ENCODE measurements at places on chromosomes 1 and 21.

DNA sequence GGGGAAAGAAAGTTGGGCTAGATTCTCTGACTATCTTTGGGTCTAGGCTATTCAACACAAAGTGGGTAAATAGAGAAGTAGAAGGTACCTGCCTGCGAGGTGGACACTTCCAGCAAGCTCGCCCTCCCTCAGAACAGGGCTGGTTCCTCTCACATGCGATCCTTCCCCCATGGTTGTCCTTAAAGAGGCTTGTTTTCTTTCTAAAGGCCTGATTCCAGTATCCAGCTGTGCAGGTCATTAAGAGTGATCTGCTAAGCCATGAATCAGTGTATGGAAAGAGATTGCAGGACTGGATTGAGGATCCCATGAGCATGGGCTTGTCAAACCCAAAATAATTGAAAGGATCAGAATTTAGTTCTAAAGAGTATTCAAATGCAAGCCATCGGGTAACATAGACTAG, 189.0 kb downstream of the URB2 start:
- no peak for DNase-seq

DNA sequence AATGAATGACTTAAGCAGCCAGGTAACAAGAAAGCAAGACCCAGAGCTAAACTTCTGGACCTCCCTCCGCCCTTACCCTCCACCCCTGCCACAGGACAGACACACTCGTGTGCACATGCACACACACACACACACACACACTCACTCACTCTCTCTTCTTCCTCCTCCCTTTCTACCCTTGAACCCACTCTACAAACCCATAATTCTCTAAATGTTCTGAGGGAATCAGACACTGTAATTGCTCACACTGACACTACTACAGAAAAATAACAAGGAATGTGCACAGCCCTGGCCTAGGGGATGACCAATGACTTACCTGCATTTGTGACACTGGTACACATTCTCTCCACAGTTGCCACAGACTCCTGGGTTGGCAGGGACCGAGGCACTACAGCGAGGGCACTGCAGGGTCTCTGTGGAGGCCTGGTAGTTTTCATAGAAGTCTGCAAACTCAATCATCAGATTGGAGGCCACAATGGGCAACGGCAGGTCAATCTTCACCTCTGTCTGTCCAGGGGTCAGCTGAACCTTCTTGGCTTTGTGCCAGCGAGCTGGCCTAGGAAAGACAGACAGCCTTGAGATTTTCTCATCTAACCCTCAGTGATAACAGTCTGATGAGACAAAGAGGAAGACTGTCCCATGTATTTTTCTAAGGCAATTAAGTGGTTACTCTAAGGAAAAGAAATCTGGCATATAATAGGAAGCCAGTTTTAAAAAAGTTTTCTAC, 94.8 kb downstream of the UBR4 start:
- no peak for DNase-seq

DNA sequence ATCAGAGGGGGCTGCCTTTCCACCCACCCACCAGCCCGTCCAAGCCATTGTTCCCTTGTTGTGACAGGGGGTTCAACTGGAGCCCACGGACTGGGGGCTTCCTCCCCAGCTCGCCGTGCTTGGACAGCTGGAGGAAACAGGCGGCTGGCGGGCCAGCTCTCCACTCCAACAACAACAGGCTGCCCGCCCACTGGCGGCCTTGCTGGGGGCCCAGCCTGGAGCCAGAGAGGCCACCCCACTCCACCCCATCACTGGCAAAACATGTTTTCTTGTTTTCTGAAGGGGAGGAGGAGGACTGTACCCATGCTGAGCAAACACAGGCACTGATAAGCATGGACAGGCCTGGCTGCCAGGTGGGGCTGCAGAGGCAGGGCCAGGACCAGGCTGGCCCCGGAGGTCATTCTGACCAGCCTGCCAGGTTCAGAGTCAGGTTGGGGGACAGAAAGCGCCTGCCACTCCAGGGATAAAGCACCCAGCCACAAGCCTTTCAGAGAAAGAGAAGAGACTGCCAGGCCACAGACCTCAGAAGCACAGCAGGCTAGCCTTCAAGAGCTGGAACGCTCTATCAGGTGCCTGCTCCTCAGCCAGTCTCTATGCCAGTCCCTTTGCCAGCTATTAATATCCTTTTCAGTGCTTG, 32.8 kb downstream of the GJA4 start:
- no peak for DNase-seq

- DNase-seq, result no peak
These were observed 94.5 kb downstream of the ROR1 start for GRCh38 chr1:63868268-63868781.

DNA sequence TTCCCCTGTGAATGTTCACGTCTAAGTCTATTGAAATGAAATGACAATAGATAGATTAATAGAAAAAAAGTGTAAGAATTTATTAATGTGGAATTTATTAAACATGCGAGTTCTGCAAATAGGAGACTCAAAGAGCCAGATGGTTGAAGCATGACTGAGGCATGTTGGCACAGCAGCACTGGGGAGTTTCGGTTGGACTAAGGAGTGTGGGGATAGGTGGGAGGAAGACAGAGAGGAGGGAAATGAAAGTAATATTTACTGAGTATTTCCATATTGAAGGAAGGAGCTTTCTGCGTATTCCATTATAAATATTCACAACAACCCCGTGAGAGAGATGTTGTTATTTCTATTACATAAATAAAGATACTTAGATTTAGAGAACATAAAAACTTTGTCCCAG, 79.5 kb upstream of the ZNF644 start:
- DNase-seq, result no peak

DNA sequence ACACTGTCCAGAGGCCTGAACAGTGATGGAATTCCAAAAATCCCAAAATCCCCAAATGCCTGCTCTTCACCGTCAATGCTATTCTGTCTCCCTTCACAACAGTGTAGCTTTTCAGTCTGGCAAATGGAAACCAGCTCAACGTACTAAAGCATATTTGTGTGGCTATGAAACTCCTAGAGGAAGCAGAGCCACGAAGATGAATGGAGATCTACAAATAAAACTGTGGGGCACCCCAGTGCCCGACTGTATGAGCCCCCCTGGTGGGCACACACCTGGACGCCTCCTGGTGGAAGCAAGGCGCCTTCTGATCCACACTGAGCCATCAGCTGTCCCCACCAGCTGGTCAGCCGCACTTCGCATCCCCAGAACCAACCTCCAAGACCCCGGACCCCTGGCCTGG, 129.1 kb upstream of the SOD1 start:
- DNase-seq, result no peak

DNA sequence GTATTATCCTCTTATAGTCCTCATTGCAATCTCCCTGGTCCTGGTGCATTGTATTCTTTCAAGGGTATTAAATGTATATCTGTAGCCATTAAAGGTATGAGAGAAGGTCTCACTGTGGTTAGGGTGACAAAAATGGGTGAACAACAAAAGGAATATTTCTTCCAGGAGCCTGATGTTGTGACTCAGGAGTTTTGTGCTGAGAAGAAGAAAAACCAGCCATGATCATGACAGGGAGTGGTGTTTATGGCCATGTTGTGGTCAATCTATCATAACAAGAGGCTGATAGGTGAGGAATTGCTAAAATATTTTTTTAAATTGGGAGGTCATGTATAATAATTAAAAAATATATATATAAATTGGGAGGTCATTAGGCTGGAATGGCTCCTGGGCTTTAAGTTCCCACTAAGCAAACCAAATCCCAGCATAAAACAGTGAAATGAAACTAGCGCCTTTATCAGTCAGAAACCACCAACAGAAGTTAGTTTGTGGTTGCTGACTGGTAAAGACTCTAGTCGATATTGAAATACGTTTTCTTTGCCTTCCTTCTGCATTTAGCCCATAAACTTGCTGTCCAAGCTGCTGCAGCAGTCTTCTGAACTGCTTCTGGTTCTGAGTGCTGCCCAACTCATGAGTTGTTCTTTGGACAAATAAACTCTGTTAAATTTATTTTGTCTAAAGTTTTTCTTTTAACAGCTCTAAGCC, 60.3 kb downstream of the TBX19 start:
- no peak for DNase-seq

GRCh38 chr1:112687785-112688496, 13.5 kb downstream of the MOV10 start:
- DNase-seq, result no peak

DNA sequence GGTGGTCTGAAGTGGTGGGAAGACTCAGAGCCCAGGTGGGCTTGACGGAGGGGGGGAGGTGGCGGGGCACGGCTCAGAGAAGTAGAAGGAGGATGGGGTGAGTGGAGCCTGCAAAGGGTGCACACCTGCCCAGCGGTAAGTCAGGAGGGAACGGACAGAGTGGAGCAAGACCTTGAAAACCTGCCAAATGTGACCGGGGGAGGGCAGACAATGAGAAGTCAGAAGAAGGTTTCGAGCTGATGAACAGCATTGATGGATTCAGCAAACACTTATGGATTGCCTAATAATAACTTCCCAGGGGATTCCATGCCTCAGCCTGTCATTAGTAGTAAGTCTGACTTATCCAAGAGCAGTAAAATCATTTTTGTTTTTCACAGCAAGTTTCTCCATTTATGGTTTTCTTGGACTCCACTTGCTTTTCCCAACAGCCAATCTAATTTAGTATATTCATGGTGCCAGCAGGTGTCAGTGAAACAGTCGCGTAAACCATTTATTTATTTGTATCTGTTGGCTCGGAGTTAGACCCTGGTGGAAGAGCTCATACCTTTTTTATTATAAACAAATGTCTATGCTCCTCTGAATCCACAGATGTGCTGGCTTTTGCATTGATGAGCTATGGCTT, 279.1 kb downstream of the PCP4 start:
- DNase-seq, result no peak

GRCh38 chr1:58156124-58156468, 390.4 kb downstream of the OMA1 start:
- no peak for DNase-seq

GRCh38 chr1:27233667-27234048, 774 bp upstream of the WDTC1 start:
- DNase-seq, result no peak
